EH (cell line): ENCODE measurements at places on chromosomes 2 and 18.
A peak's percentile ranks its signal among the peaks of the same experiment; 100 is the strongest.

DNA sequence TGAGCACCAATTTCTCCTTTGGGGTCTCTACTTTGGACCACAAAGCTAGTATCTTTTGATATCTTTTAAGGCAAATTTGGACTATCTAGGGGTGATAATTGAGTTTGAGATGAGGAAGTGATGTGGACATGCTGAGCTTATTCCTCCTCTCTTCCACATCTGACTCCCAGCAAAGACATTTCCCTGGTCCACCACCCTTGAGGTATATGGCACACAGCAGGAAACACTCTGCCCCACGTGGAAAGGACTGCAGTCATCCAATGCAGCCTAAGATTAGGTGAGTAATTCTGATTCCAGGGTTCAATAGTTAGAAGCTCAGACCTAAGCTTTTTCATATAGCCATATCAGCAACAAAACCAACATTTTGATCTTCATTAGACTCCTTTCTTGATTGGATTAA, 290.1 kb upstream of the CHAC2 start:
- no peak for DNase-seq

- no peak for DNase-seq
These were observed 27.2 kb upstream of the MYCN start for GRCh38 chr2:15913146-15913545.

DNA sequence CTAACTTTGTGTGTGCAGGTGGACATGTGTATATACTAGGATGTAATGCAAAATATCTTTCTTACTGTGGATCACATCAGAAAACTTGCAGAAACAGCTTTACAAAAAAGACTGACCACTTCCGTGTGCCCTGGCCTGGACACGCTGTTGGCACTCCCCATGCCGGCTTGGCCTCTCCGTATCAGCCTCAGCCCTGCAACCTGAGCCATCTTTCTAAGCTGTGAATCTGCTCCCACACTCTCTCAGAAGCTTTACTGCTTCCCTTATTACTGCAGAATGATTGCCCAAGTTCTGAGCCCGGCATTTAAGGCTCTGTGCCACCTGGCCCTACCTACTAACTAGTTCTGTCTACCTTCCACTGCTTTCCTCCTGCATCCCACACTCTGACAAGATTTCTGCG, 37.8 kb downstream of the MYO7B start:
- no peak for DNase-seq

DNA sequence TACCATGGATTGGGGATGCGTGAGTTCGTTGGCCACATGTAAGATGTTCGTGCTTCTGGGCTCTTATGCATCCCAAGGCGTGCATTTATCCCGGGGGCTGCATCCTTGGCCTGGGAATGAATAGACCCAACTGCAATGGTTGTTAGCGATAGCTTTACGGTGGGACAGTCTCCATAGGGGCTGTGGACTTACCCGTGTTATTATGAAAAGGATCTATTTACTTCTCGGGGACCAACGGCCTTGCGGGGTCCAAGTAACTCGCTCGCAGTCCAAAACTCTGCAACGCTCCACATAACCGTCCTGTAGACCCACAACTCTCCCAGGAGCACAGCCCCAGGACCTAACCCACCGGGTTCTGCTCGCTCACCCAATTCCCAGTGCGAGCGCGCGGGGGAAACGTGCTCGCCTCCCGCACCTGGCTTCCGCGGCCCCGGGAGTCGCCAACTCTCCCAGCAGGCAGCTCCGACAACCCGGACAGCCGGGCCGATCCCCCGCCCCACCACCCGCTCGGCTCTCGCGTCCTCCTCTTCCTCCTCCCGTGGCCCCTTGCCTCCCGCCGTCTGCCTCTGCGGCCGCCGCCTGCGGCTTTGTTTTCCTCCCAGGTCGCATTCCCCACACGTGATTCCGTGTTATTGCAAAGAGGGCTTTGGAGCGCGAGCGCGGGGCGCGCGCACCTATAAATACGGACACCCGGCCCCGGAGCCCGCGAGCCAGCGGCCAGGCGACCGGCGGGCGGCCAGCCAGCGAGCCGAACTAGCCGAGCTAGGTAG, at the start of gene CABLES1:
Gene CABLES1 (plus strand): TSS at position 706 of the 770 bp plus-strand sequence. CDS start 278 bp downstream, outside the sequence.
- DNase-seq, result peak; percentile 63

GRCh38 chr18:72063001-72063400, 481.1 kb downstream of the CBLN2 start:
- DNase-seq, result no peak

GRCh38 chr18:46152436-46152807, 48.2 kb downstream of the HAUS1 start:
- DNase-seq, result peak; percentile 86

GRCh38 chr2:6167592-6168138, 475.5 kb downstream of the SOX11 start:
- DNase-seq, result no peak

- no peak for DNase-seq
These were observed 165.5 kb downstream of the DDX1 start for GRCh38 chr2:15756882-15757819.

DNA sequence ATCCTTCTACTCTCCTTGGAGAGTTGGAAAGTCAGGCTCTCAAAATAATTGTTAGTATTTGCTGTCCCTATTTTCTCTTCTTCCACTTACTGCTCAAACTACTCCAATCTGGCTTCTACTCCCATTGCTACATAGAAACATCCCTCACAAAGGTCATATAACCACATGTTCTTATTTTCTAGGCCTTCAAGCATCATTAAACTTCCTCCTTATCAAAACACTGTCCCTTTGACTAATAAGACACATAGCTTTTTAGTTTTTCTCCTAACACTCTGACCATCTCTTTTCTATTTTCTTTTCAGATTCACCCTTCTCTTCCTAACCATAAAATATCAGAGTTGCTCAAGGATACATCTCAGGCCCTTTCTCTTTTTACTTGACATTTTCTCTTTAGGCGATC, 148.3 kb downstream of the MBD2 start:
- DNase-seq, result no peak

- peak; percentile 13 for DNase-seq
These were observed 176.2 kb downstream of the RDH14 start for GRCh38 chr2:18384242-18384641.

GRCh38 chr2:223598994-223599639, 3.0 kb downstream of the SCG2 start:
- peak; percentile 84 for DNase-seq

GRCh38 chr2:18701981-18702380, 112.6 kb upstream of the NT5C1B start:
- peak; percentile 80 for DNase-seq

DNA sequence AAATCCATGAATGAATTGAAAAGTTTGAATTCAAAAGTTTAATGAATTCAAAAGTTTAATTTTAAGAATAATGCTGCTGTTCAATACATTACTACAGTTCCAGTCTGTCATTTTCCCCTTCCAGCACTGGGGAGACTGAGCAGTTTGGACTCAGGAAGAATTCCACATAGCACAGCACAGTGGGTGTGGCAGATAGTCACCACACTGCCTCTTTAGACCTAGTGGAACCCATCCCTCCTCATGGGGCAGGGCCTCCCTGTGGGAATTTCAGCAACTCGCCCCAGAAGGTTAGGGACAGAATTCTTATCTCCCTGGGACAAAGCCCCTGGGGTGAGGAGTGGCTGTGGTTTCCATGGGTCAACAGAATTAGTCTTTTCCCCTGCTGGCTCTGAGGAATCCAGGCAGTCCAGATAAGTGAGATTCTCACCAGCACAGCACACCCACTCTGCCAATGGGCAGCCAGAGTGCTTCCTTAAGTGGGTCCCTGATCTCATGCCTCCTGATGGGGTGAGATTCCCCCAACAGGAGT, 442.0 kb upstream of the SYT4 start:
- DNase-seq, result peak; percentile 0
